Fibroblast of lung (primary cell): ENCODE measurements at places on chromosomes 2 and 18. TPM values are rescaled to one million over a fixed set of nuclear protein-coding genes. Genes with fewer than 3 reads are reported as not detected.

- DNase-seq, result peak; percentile 75
Observed at GRCh38 chr2:72211350-72211749, 63.7 kb upstream of the CYP26B1 start.

GRCh38 chr18:6885992-6886796 lies 156.7 kb downstream of the ARHGAP28 start:
- peak; percentile 76 for DNase-seq

- DNase-seq, result no peak
Observed at GRCh38 chr18:6493194-6493593, 78.5 kb upstream of the L3MBTL4 start.

DNA sequence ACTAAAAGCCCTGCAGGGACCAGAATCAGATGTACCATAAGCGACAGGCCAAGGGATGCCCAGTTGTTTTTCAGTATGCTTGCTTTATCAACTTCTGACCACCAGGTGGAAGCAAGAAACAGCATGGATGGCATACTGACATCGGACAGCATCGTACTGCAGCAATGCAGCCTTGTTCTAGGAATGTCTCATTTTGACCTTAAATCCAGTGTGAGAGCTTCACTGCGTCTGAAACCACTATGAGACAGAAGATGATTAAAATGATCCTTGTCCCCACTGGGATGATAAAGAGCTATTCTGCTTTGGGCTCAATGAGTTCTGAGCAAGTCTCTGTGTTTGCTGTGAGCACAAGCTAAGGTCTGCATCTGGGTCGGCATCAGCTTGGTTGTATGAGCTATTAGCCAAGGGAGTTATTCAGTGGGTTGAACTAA lies 54.3 kb downstream of the CDK15 start:
- peak; percentile 91 for DNase-seq

GRCh38 chr2:33287507-33288005 lies 188.9 kb upstream of the RASGRP3 start:
- DNase-seq, result no peak

DNA sequence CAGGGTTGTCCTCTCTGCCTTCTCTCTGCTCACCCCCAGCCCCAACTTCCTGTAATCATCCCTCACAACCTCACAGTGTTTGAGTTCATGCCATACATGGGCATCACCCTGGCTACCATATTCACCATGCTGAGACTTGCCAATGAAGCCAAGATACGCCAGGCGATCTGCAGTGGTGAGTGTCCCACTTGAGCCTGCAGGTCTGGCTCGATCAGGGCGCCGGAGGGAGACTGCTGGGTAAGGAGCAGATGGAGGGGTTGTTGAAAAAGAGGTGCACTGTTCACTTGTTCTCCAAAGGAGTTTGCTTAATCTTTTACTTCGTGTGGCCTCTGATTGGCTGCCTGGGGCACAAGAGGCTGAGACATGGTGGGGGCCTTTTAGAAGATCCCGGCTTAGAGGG lies 14.6 kb downstream of the MROH2A start:
- DNase-seq, result no peak

DNA sequence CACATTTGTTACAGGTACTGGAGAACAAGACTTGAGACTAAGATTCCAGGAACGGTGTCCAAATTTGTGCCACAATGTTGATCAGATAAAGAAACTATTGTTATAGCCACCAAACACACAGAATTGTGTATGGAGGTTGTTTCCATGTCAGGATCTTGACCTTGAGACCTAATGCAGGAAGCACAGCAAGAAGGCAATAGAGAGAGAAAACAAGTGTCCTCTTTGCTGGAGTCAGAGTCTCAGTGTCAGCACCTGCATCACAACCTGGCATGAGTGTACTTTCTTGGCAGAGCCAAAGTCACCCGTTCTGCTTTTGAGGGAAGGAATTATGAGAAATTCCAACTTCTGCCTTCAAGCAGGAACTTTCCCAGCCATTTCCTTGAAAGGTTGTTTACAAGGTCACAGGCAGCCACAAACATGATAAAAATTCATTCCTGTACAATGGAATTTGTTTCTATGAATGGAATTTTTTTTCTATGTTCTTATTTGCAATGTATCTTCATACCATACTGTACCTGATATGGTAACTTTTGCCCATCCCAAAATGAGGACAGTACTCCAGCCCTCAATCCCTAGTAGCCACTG lies 118.4 kb downstream of the PKP4 start:
- no peak for DNase-seq

DNA sequence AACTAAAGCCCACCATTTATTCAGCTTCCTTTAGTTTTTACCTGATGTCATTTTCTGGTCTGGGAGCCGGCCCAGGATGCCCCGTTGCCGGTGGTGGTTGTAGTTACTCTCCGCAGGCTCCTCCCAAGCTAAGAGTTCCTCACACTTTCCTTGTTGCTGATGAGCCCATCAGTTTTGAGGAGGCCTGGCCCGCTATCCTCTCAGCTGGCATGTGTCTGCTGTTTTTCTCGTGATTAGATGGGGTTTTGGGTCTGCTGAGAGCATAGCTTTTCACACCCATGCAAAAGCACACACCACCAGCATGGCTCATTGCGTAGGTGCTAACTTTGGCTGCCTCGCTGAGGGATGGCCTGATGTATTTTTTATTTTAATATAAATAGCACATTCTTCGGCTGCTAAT lies 72.1 kb downstream of the PSMG2 start:
- DNase-seq, result no peak

DNA sequence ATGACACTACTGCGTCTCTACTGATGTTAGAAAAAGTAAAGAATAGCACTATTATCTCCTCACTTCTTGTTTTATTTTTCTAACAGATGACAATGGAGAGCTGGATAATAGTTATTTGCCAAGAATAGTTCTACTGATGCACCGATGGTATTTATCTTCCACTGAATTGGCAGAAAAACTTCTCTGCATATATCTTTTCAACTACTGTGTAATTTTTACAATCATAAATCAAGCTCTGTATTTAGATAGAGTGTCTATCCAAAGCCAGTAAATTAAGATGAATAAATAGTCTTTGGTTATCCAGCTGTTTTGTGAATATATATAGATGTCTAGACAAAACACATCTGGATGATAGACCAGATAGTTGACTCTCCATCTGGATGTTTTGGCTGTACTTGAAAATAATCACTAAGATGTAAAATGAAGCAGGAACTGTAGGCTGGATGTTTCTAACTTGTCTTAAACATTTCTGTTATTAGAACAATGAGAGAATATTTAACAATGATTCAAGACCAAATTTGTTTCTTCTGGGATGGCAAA lies 40.1 kb downstream of the RASGRP3 start:
- DNase-seq, result no peak

- no peak for DNase-seq
Observed at GRCh38 chr2:125543968-125544514, 1111.9 kb upstream of the GYPC start.

GRCh38 chr2:222483513-222484039 lies 59.2 kb downstream of the SGPP2 start:
- no peak for DNase-seq

DNA sequence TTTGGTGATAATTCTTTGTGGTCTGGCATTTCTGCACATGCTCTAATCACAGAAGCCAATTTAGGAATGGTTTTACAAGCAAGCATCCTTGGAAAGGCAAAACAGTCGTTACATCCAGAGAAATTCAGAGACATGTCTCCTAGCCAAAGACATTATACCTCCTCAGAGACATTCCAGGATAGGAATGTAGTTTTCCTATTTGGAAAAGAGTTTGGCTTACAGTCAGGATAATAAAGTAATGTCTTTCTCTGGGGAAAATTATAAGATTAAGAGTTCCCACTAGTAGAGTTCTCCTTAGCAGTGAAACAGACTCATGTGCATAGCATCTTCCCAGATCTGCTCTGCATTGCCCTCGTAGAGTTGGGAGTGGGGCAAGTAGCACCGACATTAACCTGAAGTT lies 753.6 kb upstream of the TMEFF2 start:
- DNase-seq, result no peak

The PRKCE gene
- 12.3 and 19.0 TPM in 2 replicates for total RNA-seq

The FSIP2 gene
- 0.26 and 1.7 TPM in 2 replicates for total RNA-seq

The GMCL1 gene
- total RNA-seq, result 7.7 and 9.1 TPM in 2 replicates
